ENCODE measurements at places on chromosomes 11 and 22.

GRCh38 chr11:27625347-27625912 is 74.8 kb downstream of the BDNF start:
- no peak for DNase-seq

DNA sequence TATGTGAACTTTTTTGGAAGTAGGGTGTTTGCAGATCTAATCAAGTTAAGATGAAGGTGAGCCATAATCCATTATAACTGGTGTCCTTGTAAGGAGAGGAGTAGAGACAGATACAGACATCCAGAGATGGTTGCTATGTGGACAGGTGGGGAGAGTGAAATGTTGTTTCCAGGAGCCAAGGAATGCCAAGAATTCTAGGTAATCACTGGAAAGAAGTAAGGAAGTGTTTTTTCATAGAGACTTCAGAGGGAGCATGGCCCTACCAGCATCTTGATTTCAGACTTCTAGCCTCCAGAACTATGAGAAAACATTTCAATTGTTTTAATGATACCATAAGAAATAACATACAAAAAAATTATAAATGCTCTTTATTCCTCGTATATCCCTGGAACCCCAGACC is 320.5 kb upstream of the ANO3 start:
- DNase-seq, result no peak

GRCh38 chr11:8719211-8719649 is 36.6 kb downstream of the RPL27A start:
- no peak for DNase-seq

DNA sequence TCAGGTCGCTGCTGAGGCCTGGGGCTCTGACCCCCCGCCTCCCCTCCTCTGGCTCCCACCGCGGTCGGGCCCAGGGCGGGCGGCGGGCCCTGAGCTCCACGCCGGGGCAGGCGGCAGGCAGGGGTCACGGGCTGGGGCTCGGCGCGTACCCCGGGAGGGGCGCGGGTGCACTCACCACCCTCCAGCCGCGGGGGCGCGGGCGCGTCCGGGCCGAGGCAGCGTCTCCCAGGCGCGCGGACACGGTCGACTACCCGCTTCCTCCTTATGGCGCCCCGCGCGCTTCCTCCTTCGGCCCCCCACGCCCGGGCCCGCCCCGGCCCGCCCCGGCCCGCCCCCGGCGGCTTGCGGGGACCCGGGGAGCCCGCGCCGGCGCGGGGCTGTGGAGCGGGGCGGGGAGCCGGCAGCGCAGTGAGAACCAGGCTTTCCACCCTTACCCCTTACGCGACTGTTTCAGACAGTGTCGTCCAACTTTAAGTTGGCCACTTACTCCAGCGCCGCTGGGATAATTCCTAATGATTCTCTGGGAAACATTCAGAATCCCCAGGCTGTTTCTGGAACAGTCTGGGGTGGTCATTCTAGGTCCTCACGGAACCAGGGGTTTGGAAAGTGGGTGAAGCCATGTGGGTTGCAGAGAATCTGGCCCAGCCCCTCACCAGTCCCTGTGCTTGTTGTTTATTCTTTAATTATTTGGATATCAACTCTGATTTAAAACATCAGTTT is at the start of gene BID:
Gene BID, minus strand, starts transcription at position 264 of the 720 bp plus-strand sequence. CDS start 24,353 bp downstream, outside the sequence.
- no peak for DNase-seq

DNA sequence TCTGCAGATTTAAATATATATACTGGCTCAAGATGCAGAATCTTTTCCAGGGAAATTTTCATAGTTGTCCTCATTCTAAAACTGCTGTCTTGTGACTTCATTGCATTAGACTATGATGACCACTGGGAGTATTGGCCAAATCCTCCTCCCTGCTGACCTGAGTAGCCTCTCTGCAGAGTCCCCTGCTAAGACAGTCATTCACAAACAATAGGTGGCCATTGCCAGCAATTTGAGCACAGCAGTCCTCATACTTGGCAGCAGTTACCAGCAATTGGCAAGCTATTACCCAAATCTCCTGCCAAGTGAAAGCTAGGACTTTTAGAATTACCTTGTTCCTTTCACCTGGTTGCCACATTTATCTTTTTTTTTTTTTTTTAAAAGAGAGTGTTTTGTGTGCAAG is 325.8 kb downstream of the FAT3 start:
- no peak for DNase-seq

GRCh38 chr11:9092853-9093778 is 1.7 kb upstream of the SCUBE2 start:
- no peak for DNase-seq

- DNase-seq, result no peak
Observed at GRCh38 chr22:43734370-43735150, 77.5 kb downstream of the EFCAB6 start.
